ENCODE measurements at places on chromosomes 1 and 21. TPM values are rescaled to one million over a fixed set of nuclear protein-coding genes. Genes with fewer than 3 reads are reported as not detected.

The C4BPB gene
- polyA plus RNA-seq: 0.49 TPM

The FAM78B gene
- 1.5 TPM for polyA plus RNA-seq

The FAM72D gene
- 2.6 TPM for polyA plus RNA-seq

The DDR2 gene
- 23.9 TPM for polyA plus RNA-seq

The CYP4A22 gene
- polyA plus RNA-seq: 7.5 TPM

The NPPB gene
- polyA plus RNA-seq: not detected

The GORAB gene
- polyA plus RNA-seq: 21.1 TPM

The WLS gene
- 172 TPM for polyA plus RNA-seq

The KIAA1614 gene
- 9.0 TPM for polyA plus RNA-seq

The ETV3L gene
- polyA plus RNA-seq: not detected

The GIPC2 gene
- 23.5 TPM for polyA plus RNA-seq

The RORC gene
- 1.0 TPM for polyA plus RNA-seq

The IVL gene
- 0.67 TPM for polyA plus RNA-seq

The PPIAL4G gene
- not detected for polyA plus RNA-seq

The LCE6A gene
- polyA plus RNA-seq: not detected

The PRELP gene
- 4.4 TPM for polyA plus RNA-seq

The TRAF3IP3 gene
- 2.0 TPM for polyA plus RNA-seq

The LAMC2 gene
- 6.0 TPM for polyA plus RNA-seq

The KRTAP10-2 gene
- not detected for polyA plus RNA-seq

The LGALS8 gene
- 74.4 TPM for polyA plus RNA-seq

The PMF1 gene
- 87.8 TPM for polyA plus RNA-seq

The KCNJ15 gene
- 201 TPM for polyA plus RNA-seq

The ARHGAP30 gene
- polyA plus RNA-seq: 1.8 TPM

The PLA2G2F gene
- polyA plus RNA-seq: 0.80 TPM

The PRKAA2 gene
- 16.9 TPM for polyA plus RNA-seq

The RGS1 gene
- polyA plus RNA-seq: 2.0 TPM

The HLCS gene
- polyA plus RNA-seq: 16.5 TPM

The DNASE2B gene
- not detected for polyA plus RNA-seq

The LAPTM5 gene
- polyA plus RNA-seq: 19.3 TPM

The WNT3A gene
- polyA plus RNA-seq: 0.19 TPM

The ACTL8 gene
- not detected for polyA plus RNA-seq

The CXADR gene
- polyA plus RNA-seq: 43.8 TPM

The LCE2B gene
- not detected for polyA plus RNA-seq

The FAM110D gene
- 1.2 TPM for polyA plus RNA-seq

The SPATA1 gene
- polyA plus RNA-seq: 2.1 TPM

The CATSPERE gene
- 1.6 TPM for polyA plus RNA-seq

The S100A14 gene
- polyA plus RNA-seq: 28.6 TPM

The RGS18 gene
- 3.0 TPM for polyA plus RNA-seq

The C21orf91 gene
- polyA plus RNA-seq: 32.1 TPM

The DOCK7 gene
- polyA plus RNA-seq: 53.9 TPM

The F11R gene
- 96.5 TPM for polyA plus RNA-seq

The PLA2G2A gene
- polyA plus RNA-seq: not detected

The PROK1 gene
- polyA plus RNA-seq: 0.19 TPM

All from right renal pelvis (tissue), 4 donors.